ENCODE measurements at places on chromosomes 11 and 22.

DNA sequence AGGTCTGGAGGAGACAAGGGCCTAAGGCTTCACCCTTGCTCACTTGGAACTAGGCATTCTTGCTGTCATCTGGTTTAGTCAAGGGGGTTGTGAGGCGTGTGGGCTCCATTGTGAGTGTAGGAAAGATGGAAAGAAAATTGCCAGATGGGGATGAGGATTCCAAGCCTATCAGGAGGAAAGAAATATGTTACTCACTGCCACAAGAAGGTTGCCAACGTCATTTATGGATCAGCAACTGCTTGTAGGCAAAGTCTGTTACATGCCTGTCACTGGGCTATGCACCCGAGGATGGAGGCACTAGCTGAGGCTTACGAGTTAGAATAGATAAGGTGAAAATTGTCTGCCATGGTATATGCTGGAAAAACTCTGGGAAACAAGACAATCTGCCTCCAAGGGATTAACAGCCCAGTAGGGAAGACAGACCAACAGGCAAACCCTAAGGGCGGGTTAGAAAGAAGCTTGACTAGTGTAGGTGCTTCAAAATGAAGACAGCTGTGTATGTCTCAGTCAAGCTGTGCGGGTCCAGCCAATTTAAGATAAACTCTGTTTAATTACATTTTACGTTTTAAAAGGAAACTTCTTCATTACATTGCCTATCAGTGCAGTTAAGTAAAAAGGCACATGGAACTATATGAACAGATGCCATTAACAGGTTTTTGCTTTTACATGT is 47.4 kb downstream of the SNX19 start:
- no peak for DNase-seq

- DNase-seq: no peak
These were observed 6.5 kb downstream of the TMEM258 start for GRCh38 chr11:61785837-61786402.

DNA sequence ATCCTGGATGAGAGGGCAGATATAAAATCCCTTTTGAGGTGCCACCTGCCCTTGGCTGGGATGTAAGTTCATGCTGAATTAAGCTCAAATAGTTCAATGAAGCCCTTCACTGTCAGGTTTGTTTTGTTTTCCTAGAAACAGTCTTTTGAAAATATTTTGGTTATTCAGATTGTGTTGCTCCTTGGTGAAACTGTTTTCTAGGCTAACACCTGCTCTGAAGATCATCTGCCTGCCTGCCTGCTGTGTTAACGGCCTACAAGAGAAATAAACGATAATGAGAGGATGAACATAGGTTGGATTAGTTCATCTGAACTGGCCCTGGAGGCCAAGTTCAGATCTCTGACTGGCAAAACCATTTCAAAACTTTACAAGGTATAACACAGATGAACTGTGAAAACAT is 67.4 kb downstream of the ZBTB44 start:
- DNase-seq: no peak

GRCh38 chr11:43135966-43136534 is 175.7 kb upstream of the API5 start:
- no peak for DNase-seq
